ENCODE measurements at places on chromosomes 5 and 9.

DNA sequence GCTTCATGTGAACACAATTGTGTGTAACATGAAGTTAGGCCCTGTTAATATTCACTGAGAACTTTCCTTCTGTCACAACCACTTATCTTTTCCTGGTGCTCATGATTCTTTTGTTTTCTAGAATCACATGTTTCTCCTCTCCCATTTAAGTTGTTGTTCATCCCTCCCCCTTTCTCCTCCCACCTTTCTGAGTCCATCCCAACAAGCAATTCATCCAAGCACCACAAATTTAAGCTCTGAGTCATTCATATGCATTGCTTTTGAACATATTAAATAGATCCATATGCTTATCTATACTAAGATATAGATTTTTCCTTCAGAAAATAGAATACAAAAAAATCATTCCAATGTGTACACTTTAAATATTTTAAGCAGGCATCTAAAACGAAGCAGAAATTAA is 75.2 kb upstream of the NFIB start:
- no peak for DNase-seq

- no peak for DNase-seq
These were observed 1.9 kb upstream of the RNF38 start for GRCh38 chr9:36401897-36402480.

DNA sequence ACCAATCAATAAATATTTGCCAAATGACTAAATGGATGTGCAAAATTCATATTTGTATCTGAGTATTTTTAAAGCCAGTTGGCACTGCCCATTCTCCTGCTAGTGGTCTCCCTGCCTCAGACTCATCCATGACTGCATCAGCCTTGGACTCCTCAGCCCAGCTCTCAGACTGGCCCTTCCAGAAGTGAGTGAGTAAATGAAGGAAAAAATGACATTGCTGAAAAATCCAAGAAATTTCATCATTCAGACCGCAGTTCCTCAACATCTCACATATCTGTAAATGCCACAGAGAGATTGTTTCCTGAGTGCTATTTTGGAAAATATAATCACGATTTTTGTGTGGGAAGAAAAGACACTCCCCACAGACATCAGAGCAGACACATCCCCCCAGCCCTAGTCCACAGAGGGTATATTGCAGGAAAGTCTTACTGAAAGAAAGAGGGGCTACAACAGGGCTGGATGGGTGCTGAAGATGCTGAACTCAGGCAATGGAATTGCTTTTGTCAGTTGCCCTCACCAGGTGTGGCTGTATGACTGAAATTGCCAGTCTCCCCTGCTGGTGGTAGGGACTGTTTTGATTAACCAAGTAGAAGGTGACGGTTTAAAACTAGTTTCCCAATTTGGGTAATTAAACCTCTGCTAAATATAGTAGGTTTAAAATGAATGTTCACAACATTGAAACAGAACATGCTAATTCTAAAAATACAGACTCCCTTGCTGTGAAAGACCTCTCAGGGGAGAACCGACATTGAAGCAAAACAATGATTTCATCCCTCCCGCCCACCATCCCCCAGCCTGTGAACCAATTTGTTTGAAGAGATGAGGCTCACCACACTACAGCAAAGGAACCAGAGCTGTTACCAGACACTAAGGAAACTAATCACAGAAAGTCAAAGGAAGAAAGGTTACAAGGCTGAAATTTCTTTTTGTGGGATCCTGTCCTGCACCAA is 158.8 kb downstream of the DEPDC1B start:
- DNase-seq, result no peak

GRCh38 chr5:932151-932627 is 39.5 kb downstream of the TRIP13 start:
- DNase-seq, result no peak

- DNase-seq, result peak; percentile 53
These were observed 45.6 kb upstream of the RNF130 start for GRCh38 chr5:180117000-180117725.

DNA sequence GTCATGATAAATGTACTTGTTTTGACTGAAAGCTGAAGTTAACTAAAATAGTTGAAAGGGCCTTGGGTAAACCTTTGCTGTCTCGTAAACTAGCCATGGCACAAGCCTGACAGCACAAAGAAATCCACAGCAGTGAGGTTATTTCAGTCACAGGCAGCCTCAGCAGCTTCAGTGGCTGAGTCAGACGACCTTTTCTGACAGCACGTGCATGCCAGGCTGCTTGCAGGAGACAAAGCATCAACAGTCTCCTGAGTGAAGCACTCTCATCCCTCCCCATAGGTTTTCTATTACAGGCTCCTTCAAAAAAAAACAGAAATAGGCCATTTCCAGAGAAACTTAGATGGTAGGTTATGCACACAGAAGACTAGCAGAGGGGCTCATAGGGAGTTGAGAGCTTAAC is 34.6 kb downstream of the OXCT1 start:
- DNase-seq, result no peak

GRCh38 chr9:91534374-91534773 is 110.7 kb upstream of the NFIL3 start:
- no peak for DNase-seq

- no peak for DNase-seq
These were observed 87.9 kb upstream of the SLC24A2 start for GRCh38 chr9:19876569-19877316.

GRCh38 chr9:618478-618877 is 223.0 kb upstream of the DMRT1 start:
- no peak for DNase-seq

DNA sequence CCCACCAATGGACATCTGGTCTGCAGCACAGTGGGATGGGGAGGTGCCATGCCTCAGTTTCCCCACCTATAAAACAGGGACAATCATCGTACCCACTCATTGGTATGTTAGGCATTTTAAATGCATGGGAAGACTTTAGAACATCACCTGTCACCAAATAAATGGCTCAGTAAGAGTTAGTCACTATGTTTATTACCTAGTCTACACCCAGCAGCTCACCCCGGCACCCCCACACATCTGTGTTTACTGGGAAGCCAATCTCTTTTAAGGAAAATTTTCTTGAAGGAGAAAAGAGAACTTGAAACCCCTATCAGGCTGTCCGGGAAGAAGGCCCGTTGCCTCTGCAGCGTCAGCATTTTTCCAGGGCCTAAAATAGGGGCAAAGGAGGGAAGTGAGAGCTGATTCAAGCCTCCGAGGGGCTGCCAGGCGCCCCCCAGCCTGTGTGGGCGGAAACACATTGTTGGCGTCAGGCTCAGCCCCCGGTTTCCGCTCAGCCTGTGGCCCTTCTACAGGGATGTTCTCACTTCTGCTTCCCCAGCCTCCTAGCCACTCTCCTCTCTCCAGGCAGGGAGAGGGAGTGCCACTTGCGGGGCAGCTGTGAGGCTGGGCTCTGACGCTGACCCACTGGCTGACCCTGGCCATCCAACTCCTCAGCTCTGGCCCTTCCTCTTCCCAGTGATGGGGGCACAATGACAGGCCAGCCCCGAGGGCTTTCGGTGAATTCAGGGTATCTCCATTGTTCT is 4.6 kb downstream of the CSF1R start:
- no peak for DNase-seq

DNA sequence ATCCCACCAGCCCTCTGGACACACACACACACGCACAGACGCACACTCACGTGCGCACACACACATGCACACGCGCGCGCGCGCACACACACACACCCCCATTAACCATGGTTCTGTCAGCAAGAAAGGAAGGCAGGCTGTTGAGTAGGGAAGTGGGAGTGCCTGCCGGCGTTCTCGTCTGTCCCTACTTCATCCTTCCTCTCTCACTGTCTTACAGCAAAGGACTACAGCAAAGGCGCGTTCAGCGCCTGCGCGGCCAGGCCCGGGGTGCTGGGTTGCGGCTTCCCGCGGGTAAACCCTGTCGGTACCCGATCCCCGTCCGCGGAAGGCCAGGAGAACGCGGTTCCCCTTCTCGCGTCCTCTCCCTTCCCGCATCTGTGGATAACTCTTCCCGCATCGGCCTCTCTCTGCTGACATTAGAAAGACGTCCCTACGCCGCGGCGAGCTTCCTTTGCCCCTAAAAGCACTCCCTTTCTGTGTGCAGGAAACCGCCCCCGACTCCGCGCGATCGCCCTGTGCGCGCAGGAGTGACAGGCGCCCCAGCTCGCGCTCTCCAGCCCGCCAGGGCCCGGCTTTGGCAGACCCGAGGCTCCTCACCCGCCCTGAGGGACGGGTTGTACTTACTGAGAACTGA is 219.2 kb downstream of the AGTPBP1 start:
- DNase-seq, result no peak

DNA sequence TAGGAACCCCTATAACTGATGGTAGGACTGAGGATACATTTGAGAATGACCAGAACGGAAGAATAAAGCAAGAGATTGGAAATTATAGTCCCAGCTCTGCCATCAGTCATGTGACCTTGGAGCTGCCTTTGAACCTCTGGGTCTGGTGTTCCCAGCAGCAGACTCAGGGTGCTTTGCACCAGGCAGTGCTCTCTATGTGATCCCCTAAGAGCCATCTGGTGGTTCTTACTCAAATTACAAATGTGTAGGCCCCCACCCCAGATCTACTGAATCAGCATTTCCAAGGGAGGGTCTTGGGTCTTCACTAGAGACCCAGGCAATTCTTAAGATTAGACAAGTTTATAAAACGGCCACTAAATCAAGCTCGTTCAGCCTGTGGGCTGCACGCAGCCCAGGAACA is 40.2 kb upstream of the PRDM12 start:
- DNase-seq, result no peak

- DNase-seq, result no peak
These were observed 69.3 kb upstream of the IRX4 start for GRCh38 chr5:1952021-1952420.

DNA sequence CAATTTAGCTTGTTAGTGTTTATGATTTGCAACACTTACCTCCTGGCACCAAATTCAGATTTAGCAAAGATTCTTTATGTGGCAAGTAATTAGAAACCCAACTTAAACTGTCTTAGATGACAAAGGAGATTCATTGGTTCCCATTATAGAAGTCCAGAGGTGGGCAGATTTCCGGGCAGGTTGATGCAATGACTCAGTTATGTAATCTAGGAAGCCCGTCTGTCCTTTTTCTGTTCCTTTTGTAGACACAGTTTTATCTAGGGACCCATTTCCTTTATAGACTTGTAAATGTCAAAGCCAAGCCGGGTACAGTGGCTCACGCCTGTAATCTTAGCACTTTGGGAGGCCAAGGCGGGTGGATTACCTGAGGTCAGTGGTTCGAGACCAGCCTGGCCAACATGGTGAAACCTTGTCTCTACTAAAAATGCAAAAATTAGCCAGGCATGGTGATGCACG is 20.3 kb upstream of the ANKRD33B start:
- no peak for DNase-seq

GRCh38 chr5:136750224-136750862 is 385.0 kb upstream of the TRPC7 start:
- DNase-seq, result no peak

GRCh38 chr5:50667023-50667652 is 701 bp downstream of the PARP8 start:
- DNase-seq, result peak; percentile 67

DNA sequence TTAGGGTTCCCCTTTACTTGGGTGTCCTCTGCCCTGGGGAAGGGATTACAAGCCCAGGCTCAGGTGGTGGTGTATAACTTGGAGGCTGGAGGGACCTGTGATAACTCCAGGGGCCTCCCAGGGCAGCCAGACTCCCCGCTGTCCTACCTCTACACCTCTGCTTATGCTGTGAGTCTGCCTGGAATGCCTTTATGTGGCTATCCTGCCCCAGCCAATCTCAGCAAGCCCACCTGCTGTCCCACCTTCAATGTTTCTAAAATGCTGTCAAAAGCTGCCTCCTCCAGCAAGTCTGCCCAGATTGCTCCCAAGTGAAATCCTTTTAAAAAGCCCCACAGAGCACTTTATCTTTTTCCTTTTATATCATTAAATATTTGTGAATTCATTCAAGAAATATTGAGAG is 39.3 kb downstream of the DAB2IP start:
- no peak for DNase-seq

- no peak for DNase-seq
These were observed 815 bp upstream of the URM1 start for GRCh38 chr9:128370367-128370751.

GRCh38 chr5:72160959-72161358 is 53.7 kb downstream of the MAP1B start:
- DNase-seq, result no peak

DNA sequence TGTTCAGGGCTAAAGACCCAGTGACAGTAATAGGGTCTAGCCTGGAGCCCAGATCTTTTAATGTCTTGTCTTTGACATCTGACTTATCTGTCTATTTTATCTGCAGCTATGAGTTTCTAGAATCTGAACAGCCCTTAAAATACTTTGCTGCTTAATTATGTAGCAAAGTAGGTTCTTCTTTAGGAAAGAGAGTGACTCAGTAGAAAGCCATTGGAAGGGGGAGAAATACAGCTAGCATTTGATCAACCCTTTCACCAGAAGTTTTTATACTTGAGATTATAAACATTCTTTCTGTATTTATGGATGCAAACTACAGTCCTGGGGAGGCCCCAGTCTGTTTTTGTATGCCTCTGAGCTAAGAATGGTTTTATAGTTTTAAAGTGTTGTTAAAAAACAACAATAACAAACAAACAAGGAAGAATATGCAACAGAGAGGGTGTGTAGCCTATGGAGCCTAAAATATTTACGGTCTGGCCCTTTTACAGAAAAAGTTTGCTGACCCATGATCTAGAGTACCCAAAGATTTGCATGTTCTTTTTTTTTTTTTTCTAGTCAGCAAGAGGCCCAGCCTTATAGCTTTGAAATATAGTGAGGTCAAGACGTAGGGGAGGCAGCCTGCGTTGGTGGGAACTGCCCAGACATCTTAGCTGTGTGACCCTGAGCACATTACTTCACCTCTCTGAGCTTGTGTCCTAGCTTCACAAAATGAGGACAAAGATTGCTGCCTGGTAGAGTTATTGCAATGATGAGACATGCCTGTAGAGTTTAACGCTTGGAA is 9.7 kb downstream of the GSN start:
- no peak for DNase-seq

DNA sequence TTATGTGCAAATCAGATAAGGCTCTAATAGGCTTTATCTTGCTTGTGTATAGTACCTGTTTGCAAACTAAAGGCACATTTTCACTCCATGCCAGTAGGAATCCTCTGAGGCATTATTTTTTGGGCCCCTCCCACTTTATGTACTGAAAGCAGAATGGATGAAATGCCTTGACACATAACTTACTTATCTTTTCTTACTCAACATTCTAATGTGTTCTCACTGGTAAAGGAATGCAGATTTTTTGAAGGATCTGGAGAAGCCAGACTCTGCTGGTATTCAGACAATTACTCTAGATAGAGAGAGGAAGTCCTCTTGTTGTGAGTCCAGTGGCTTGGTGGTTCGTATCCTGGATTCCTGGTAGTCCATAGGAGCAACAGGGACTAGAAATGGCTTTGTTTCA is 336.7 kb downstream of the CCDC171 start:
- no peak for DNase-seq

GRCh38 chr5:133627180-133627579 is 14.8 kb upstream of the FSTL4 start:
- DNase-seq, result no peak

DNA sequence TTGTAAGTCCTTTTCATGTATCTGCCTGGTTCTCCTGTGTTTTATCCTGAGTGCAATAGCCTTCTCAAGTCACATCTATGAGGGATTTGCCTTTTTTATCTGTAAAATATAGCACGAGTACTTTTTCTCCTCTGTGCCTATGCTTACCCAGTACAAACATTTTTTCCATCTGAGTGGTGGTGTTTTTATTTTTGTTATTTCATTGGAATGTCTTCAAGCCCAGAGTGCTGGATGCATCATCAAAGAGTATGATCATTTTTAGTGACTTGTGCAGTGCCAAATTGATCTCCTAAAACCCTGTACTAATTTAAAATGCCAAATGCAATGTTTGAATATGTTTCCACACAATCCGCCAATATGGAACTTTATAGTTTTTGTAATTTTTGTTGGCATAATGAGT is 86.1 kb downstream of the TLE4 start:
- no peak for DNase-seq

Data from HAP-1 (cell line).